Caudate nucleus (tissue), 63 donors: ENCODE measurements at places on chromosomes 6 and 20.

DNA sequence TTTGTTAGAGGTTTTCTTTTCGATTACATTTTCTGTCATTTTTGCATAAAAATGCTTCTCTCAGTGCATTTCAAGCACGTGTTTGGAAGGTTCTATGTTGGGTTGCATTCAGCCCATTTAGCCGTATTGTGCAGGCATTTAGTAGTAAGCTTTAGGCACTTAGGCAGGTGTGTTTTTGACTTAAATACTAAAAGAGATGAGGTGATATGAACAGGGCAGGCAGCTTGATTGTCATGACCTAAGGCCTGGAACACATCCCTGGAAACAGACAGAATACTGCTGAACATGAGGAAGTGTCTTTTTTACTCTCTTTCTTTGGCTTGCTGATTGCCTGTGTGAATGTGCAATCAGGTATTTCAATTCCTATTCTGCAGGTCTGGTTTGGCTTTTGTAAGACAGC, 610.5 kb upstream of the MAN1A1 start:
- DNase-seq: no peak

- no peak for DNase-seq
Observed at GRCh38 chr20:15342991-15343523, 1005.6 kb upstream of the FLRT3 start.

DNA sequence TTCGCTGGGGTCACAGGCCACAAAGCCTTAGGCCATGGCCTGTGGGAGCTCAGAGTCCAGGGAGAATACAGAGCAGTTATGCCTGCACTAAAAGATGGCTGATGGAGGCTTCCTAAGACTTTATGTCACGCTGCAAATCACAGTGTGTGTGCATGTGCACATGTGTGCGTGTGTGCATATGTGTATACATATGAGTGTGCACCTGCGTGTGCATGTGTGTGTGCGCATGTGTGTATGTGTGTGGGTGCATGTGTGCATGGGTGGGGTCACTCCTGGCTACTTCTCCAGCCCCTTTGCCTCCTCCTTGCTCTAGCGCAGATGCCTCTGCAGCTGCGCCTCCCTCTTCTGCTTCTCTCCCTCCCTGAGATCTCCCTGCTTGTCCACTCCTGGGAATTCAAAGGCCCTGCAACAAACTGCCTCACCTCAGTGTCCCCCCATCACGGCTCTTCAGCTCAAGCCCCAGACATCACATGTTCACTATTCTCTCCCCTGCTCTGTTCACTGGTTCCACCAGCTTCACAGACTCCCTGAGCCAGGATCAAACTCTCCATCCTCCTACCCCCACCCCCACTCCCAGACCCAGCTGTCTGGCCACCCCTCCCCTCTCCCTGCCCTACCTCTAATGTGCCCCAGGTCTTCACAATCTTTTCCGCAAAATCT, 84.4 kb upstream of the NNAT start:
- no peak for DNase-seq

DNA sequence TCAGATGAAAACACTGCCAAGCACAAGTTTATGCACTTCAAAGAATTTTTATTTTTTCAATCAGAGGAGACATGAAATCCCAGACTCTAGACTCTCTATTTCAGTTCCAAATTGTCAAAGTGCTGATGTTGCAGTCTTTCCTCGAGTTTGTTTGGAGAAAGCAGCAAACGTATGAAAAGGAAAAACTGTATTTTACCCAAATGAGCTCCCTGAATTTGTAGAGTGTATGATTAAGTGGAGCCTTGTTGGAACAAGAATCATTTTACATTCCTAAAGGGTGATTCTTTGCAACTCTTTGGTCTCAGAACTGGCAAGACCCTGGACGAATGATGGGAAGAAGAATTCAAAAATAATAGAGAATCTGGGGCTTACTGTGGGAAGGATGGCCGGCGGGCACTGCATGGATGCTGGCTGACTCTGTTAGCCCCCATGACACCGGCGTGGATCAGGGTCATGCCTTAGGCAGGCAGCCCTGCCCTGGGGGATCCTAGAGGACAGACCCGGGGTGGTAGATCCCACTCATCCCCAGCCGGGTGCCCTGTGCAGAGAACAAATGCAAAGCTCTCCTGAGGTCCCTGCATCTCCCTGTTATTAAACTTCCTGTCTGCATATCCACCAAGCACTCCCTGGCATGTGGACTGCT, 207.4 kb downstream of the FNDC1 start:
- DNase-seq: no peak

- no peak for DNase-seq
Observed at GRCh38 chr6:111032484-111033140, 50.8 kb downstream of the RPF2 start.

DNA sequence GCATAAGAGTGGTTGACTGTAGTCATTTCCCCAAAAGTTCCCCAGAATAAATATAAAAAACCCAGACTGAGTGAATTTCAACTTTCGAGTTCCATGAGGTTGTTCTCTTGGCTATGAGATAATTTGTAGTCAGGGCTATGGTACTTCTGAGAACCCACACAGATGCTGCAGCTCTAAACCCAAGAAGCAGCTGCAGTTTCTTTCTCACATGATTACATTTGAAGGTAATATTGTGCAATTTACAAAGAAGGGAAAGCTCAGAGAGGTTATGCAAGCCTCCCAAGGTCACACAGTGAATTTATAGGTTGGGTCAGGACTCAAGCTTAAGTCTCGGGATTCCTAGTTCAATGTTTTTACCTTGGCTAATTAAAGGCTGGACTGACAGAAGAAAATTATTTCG, 29.7 kb upstream of the CD93 start:
- no peak for DNase-seq

DNA sequence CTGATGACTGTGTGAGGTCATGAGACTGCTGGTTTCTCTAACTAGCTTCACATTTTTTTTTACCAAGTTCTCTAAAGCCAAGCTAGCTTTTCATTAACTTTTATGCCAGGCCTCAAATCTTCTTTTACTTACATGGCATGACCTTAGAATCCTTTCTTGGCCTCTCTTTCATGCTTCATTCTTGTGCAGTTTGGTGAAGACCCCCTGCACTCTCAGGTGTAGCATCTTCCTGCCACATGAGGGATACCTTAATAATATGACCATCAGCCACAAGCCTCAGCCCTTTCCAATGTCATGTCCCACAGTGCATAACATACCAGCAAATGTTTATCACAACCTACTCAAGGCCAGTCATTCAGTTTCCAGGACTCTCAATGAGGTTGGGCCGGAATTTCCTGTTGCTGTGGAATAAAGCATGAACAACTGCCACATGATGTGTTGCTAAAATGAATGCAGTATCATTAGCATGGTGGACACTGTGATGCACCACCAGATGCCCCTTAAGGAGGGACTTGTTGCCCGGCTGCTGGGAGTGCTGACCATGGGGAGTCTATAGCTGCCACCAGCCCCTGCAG, 72.2 kb downstream of the RIN2 start:
- DNase-seq: no peak

DNA sequence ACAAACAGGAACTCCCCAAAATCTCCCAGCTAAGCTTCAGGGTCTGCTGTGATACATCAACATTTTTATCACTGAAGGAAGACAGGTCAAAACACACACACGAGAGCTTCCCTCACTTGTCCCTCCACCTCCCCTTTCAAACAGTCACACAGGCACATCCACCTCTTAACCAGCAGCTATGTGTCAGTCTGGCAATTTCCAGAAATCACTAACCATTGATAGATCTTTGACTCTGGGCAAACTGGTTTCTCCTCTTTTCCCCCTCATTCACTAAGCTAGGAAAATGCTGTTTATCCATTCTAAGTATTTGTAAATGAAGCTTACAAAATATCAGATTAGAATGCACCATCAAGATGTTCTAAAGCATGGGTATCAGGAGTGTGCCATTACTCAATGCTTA, 87.8 kb downstream of the DCDC2 start:
- DNase-seq: no peak

GRCh38 chr6:23940466-23940865, 185.5 kb upstream of the NRSN1 start:
- no peak for DNase-seq

GRCh38 chr6:25181350-25181724, 97.8 kb upstream of the CARMIL1 start:
- no peak for DNase-seq

- DNase-seq: no peak
Observed at GRCh38 chr6:98633886-98634285, 200.5 kb upstream of the POU3F2 start.

DNA sequence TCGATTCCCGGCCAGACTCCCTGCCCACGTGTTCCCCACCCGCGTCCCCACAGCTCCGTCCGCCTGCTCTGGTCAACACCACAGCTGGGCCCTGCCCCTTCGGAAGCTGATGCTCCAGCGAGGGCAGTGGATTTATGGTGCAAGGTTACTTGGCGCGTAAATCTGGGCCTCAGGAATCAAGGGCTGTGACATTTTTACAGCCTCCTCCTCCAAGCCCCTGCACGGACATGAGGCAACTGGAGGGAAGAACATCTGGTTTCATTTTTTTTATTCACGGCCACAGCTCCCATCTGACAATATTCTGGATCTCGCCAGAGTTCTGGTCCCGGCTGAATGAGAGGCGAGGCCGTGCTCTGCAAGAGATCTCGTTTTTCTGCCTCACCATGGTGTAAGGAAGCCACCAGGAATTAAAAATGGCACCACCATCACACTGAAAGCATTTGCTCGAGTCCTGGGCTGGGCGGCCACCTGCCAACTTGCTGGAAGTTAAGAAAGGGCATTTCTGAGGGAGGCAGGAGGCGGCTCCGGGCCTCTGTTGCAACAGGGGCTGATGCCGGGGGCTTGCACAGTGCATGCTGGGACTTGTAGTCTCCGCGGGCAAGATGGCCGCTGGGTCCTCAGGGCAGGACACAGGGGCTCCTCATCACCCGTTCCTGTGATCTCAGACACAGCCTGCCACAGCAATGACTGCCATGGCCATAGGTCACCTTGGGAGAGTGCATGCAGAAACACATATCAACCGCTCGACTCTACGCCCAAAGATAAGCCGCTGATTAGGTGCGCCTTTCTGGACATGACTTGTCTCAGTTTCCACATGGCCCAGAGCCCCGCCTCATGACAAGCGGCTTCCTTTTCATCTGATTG, 148.5 kb downstream of the LY86 start:
- no peak for DNase-seq

DNA sequence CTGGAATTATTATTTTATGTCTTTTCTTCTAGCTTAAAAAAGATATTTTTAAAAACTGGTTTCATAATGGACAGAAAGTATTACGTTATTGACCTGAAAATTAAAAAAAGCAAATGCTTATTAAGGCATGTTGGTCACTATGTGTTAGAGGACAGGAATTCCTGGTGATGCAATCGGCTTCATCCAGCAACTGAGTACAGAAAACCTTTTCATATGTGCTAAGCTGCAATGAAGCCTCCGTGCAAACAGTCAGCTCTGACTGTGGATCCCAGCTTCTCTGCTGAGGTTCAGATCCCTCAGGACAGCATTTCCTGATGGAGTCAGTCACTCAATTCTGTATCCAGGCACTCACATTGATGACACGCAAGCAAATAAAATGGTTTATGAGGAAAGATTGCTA, 22.7 kb upstream of the BMP2 start:
- no peak for DNase-seq
